ENCODE measurements at places on chromosomes 7 and 10. TPM values are rescaled to one million over a fixed set of nuclear protein-coding genes. Genes with fewer than 3 reads are reported as not detected.

Gene ICA1
- total RNA-seq = 0.88 TPM

Gene GNAT3
- not detected for total RNA-seq

Gene C7orf57
- under 0.01 TPM for total RNA-seq

Gene SPAM1
- total RNA-seq = not detected

Gene PIP
- not detected for total RNA-seq

Gene ACSM6
- total RNA-seq = not detected

Gene DMTF1
- 88.5 TPM for total RNA-seq

Gene CHST3
- total RNA-seq = 26.8 TPM

Gene CRHR2
- not detected for total RNA-seq

Gene ZNF862
- 8.1 TPM for total RNA-seq

Gene SORCS1
- total RNA-seq = not detected

Gene FEZF1
- total RNA-seq = not detected

Gene C10orf90
- not detected for total RNA-seq

Gene STEAP1
- total RNA-seq = 56.8 TPM

Gene ZNF394
- 31.9 TPM for total RNA-seq

Gene GRID2IP
- total RNA-seq = not detected

Gene MXI1
- total RNA-seq = 4.3 TPM

Gene ITPRID1
- total RNA-seq = not detected

Gene SSMEM1
- not detected for total RNA-seq

Gene NKX2-3
- total RNA-seq = not detected
